ENCODE measurements at places on chromosomes 1 and 21.

DNA sequence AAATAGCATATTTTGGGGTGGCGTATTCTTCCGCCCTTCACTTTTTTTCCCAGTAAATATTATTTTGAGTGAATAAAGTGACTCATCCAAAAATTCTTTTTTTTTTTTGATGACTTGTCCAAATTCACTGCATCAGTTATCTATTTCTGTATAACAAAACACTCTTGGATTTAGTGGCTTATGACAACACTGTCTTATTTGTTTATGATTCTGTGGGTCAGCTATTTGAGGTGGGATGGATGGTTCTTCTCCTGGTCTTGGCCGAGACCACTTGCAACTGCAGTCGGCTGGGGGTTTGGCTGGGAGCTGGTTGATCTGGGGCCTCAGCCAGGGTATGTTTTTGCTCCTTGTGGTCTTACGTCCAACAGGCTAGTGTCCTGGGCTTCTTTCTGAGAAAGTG is 39.9 kb upstream of the SRSF10 start:
- no peak for DNase-seq

DNA sequence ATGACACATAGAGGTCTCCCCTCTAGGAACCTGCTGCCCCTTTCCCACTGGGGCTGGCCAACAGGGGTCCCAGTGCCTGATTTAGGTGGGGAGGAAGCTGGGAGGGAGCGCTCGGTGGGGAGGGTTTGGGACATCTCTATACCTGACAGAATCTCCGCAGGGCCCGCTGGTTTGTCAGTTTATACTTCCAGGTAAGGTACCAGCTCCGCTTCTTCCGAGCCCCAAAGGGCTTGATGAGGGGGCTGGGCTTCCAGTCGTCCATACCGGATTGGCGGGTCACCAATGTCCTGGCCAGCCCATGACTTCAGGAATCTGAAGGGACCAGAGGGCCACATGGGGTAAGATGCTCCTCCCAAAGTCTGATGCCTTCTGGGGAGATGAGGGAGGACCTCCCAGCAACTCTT is 672 bp downstream of the POMGNT1 start:
- DNase-seq = no peak

DNA sequence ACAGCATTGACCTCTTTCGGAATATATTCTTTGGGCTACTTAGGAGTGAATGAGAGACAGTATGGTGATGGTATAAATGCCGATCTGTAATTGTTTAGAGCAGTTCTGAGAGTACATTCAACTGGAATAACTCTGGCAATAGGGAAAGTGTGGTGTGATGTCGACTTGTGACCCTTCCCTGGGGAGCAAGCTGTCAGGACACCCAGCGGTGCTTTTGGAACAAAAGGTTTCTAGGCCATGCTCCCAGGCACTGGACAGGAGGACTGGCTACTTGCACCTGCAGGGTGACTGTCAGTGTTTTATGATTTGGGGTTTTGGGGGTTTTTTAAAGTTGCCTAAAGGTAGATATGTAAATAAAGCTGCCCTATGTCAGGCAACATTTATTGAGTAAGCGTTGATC is 50.9 kb downstream of the MACO1 start:
- no peak for DNase-seq

- DNase-seq = no peak
These were observed 45.1 kb downstream of the BACE2 start for GRCh38 chr21:41213021-41213420.

DNA sequence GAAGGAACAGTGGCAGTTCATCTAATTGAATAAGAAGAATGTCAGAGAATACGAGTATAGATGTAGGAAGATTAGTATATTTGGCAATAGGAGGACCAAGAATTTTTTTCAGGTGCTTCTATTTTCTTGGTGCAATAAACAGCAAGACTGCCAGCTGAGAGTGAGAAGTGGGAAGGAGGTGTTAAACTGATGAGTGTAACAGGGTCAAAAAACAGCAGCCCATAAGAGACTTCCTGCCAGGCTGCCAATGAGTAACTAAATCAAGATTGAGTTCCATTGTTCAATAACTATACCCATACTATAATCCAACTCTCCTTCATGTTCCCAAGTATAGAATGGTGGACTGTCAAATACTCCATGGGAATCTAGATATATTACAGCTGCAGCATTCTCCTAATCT is 28.7 kb downstream of the LYST start:
- DNase-seq = no peak

GRCh38 chr1:238404921-238405320 is 514.2 kb upstream of the ZP4 start:
- no peak for DNase-seq

- no peak for DNase-seq
These were observed 13.4 kb downstream of the NHLH2 start for GRCh38 chr1:115827452-115828044.

DNA sequence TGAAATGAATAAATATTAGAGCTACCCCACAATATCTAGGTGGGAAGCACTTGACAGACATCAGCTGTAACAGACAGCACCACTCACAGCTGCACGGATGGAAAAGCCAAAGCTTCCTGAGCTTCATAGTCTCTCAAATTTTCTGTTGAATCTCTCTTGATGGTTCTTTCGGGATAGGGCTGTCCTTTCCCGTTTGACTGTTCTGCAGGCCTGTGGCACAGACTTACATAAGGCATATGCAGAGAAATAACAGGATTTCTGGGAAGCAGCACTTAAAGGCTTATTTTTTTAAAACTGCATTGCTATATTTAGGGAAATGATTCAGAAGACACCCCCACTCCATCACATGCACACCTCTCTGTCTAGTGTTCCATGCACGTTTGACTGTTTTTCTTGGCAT is 77.5 kb downstream of the ZNF648 start:
- DNase-seq = no peak

DNA sequence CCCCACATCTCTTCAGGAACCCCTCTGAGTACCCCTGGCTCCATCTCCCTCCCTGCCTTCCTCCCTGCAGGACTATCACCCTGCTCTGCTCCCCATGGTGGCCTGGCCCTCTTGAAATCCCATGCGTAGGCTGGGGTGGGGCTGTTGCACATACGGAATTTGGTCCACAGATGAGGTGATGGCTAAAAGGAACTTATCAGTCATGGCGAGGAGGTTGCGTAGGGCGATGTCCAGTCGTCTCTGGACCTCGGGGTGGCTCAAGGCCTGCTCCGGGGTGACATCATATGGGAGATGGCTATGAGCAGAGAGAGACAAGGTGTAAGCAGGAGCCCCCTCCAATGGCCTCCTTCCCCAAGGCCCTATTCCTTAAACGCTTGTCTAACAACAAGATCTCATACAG is 35.3 kb downstream of the IQGAP3 start:
- DNase-seq = no peak

DNA sequence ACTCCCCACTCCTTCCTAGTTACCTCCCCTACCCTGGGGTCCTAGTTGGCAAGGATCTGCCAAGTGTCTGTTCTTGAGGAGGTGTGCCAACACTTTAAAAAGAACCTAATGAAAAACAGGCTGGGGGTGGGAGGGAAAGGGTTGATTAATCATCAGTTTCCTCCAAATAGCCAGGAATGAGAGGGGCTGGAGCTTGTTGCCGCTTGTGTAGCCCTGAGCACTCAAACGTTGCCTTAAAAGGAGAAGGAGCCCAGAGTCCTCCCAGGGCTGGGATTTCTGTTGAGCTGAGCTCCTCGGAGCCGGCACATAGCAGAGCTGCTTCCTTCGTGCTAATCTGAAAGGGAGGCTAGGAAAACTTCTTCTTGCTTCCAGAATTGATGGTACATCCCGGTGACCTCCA is 15.9 kb downstream of the SHISA4 start:
- DNase-seq = no peak

GRCh38 chr1:98035602-98036002 is 114.8 kb upstream of the DPYD start:
- DNase-seq = no peak

DNA sequence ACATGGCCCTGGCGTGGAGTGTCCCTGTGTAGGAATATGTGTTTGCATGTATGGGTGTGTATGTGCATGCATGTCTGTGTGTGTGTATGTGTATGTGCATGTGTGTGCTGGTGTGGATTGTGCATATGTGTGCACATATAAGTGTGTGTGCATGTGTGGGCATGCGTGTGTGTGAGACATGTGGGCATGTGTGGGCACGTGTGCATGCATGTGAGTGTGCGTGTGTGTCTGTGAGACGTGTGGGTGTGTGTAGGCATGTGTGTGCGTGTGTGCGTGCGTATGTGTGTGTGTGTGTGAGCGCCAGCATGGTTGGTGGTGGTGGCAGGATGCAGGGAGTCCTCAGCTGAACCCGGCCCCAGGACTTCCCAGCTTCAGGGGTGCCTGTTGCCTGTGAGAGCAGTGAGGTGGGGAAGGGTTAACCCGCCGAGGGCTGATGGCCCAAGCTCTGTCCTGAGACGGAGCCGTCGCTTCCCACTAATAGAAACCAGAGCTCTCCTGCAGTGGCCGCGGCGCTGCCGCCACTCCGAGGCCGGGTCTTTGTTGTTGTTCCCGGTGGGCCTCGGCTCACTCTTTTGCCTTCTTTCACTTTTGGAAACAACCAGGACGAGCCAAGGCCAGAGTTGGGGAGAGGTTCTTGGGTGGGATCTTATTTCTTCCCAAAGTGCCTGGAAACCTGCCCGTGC is 143.6 kb upstream of the ARHGEF16 start:
- DNase-seq = no peak

Measured in NCI-H1417 treated with DMSO at 0.1 percent for 48 hours (cell line).